ENCODE measurements at places on chromosomes 13 and 19.

- peak; percentile 58 for DNase-seq
Observed at GRCh38 chr13:114130837-114131582, 1.4 kb downstream of the RASA3 start.

GRCh38 chr13:63636316-63636993 lies 2220.8 kb upstream of the PCDH20 start:
- DNase-seq = no peak

- no peak for DNase-seq
Observed at GRCh38 chr13:49791315-49791710, 1.2 kb downstream of the KPNA3 start.

- DNase-seq = no peak
Observed at GRCh38 chr13:44664308-44664707, 88.2 kb upstream of the TSC22D1 start.

DNA sequence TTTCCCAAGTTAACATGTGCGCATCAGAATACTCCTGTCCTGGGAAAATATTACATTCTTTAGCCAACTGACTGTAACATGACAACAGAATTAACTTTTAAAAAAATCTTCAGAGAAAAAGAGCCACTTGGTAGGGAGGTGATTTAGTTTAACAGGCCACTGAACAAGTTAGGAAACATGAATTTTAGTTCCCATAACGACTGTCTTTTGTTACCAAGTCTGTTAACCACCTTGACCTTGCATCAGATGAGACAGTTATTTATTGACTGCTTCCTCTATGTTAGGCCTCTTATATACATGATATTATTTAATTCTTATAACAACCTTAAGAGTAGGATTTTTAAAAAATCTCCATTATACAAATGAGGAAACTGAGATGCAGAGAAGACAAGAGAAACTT lies 268.6 kb downstream of the NDFIP2 start:
- no peak for DNase-seq

DNA sequence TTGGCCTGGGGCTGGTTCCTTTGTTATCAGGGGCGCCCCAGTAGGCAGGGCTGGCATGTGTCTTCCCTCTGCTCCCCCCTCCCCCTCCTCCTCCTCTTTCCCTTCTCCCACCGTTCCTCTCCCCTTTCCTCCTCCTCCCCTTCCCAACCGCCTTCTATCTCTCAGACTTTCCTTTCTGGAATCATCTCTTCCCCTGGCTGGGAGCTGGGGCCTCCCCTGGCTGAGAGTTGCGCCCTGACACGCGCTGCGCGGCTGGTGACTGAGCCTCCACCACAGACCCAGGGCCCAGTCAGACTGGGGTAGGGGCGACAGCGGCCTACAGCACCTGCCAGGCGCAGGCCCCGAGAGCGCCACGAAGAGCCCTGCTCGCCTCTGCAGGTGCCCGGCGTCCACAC lies 2.8 kb downstream of the PNMA8B start:
- no peak for DNase-seq

- DNase-seq = peak; percentile 51
Observed at GRCh38 chr19:2770055-2771013, 12.7 kb downstream of the SGTA start.

DNA sequence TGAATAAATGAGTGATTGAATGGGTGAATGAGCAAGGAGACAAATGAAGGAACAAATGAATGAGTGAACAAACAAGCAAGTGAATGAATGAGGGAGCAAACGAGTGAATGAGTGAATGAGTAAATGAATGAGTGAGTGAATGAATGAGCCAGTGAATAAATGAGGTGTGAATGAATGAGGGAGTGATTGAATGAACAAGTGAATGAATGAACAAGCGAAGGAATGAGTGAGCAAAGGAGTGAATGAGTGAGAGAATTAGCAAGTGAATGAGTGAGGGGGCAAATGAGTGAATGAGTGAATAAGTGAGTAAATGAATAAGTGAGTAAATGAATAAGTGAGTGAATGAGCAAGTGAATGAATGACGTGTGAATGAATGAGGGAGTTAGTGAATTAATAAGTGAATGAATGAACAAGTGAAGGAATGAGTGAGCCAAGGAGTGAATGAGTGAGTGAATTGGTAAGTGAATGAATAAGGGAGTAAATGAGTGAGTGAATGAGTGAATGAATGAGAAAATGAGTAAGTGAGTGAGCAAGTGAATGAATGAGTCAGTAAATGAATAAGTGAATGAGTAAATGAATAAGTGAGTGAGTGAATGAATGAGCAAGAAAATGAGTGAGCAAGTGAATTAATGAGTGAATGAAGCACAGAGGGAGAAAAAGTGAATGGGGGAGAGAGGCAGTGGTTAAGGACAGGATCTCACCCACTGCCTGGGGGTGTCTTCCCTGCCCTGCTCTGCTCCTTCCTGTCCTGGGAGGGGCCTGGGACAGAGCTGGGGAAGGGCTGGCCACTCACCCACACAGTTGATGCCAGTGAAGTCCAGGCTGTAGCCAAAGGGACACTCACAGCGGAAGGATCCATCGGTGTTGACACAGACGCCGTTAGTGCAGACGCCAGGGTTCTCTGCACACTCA lies 36.4 kb downstream of the CCL25 start:
- no peak for DNase-seq

DNA sequence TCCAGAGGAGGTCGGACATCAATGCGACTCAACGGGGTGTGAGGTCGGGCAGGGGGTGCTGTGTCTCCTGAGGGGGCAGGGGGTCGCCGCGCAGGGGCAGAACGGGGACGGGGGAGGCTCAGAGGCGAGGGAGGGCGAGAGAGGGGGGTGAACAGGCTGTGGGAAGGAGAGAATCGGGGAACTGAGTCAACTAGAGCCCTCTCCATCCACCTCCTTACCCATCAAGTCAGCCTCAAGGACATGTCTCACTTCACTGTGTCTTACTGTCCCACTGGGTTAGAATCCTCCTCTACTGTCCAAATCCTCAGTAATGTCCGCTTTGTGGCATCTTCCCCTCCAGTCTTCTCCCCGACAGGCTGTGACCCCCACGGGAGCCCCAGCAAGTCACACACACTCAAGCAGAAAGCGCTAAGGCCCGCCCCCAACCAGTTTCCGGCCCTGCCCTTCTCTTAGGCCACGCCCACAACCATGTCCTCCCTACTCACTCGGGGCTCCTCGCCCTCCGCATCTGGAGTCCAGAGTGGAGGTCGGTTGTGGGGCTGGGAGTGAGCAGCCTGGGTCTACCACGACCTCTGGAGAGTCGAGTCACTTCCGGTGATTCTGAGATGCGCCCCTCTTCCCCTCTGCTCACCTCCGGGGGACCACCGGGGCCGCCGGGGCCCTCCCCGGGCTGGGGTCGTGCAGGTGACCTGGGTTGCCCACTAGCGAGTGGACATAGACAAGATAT lies 9.3 kb downstream of the PLEKHA4 start:
- no peak for DNase-seq

DNA sequence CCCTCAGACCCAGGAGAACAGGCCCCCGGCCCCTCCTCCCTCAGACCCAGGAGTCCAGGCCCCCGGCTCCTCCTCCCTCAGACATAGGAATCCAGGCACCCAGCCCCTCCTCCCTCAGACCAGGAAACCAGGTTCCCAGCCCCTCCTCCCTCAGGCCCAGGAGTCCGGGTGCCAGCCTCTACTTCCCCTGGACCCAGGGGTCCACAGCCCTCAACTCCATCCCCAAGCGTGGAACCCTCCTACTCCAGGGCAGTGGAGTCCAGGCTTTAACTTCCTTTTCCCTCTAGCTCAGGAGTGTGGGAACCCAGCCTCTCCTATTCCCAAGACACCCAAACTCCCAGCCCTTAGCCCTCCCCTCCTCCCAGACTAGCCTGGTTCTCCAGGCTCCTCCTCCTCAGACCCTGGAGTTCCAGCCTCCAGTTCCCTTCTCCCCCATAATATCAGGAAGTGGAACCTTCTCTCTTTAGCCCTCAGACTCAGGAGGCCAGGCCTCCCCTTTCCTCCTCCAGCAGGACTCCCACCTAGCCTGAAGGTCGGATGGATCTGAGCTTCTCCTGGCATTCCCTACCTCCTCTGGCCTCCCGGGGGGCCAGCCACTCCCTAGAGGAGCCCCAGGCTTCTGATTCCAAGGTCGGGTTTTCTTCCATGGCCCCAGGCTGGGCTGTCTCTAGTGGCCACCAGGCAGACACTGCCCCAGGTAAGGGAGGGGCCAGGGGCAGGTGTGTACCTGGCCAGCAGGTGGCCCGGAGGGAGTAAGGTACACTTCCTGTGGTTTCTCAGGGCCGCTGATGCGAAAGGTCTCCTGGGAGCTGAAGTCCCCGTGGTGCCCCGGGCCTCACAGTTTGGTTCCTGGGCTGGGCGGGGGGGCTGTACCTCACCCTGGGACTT lies at the start of gene TMC4:
Gene TMC4 (minus strand): TSS at position 690 of the 888 bp plus-strand sequence. CDS start 43 bp downstream, at position 647.
- DNase-seq = no peak

GRCh38 chr13:110126391-110126961 lies 180.5 kb downstream of the COL4A1 start:
- DNase-seq = peak; percentile 38

DNA sequence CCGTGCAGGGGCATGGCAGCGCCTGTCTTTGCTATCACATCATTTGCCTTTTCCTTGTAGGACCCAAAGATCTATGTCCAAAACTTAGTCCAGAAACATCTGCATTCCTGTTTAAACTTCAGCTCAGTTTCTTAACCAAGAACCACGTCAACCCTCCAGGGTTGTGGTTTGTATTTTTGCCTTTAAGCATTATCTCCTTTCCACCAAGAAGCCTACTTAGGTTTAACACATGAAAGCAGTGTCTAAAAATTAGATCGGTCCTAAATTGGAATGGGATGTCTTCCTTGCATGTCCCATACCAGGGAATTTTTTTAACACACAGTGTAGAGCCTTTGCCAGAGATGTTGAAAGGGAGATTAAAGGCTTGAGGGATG lies 38.8 kb downstream of the DHRS12 start:
- no peak for DNase-seq

DNA sequence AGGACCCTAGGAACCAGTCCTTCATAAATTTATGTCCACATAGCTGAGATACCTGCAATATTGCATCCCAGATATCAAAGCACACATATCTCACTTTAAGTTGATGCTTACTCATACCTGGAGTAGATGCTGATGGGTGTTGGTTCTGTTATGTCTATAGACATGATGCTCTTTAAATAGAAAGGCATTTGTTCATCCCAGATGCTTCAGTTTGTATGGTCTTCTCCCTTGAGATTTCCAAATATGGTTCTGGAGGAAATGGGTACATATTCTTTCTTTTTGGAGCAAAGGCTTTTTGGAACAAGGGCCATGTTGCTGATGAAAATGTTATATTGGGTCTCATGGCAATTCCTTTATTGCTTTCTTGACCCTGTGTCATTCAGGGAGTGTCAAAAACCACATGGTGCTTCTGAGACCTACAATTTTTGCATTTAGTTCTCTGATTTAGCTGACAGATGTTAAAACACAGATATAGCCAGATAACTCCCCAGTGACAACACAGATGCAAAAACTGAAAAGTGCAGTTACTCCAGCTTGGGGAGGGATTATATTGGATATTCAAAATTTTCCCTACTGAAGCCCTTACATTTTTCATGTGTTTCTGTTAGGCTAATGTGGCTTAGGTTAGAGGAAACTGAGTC lies 211.4 kb downstream of the KCNRG start:
- DNase-seq = no peak

DNA sequence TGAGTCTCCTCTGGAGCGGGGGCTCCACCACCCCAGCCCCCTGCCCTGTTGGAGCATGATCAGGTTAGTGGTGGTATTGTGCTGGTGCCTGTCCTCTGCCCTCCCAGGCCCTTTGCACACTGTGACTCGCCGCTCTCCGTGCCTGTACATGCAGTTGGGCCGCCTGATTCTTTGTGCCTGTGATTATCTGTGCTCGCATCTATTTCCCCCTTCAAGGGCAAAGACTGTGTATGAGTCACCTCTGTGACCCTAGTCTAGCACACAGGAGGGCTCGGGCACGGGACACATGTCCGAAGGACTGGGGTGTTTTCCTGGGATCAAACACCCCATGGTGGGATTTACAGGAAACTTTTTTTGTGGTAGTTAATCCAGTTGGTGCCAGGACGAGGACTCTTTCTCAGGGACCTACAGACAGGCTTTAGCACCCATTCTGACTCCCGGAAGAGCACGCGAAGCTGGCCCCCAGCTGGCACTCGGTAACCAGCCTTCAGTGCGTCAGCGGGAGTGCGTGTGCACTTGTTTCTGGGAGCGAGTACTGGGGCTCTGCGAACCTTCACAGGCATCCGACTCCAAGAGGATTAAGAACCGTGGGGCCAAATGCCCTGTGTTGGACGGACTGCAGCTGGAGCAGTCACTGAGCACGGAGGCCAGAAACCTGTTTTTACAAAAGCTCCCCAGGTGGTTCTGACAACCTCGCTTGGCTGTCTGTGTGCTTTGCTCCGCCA lies 6.7 kb downstream of the PPP1R37 start:
- no peak for DNase-seq

GRCh38 chr19:47511681-47512080 lies 3.2 kb downstream of the NAPA start:
- DNase-seq = no peak

DNA sequence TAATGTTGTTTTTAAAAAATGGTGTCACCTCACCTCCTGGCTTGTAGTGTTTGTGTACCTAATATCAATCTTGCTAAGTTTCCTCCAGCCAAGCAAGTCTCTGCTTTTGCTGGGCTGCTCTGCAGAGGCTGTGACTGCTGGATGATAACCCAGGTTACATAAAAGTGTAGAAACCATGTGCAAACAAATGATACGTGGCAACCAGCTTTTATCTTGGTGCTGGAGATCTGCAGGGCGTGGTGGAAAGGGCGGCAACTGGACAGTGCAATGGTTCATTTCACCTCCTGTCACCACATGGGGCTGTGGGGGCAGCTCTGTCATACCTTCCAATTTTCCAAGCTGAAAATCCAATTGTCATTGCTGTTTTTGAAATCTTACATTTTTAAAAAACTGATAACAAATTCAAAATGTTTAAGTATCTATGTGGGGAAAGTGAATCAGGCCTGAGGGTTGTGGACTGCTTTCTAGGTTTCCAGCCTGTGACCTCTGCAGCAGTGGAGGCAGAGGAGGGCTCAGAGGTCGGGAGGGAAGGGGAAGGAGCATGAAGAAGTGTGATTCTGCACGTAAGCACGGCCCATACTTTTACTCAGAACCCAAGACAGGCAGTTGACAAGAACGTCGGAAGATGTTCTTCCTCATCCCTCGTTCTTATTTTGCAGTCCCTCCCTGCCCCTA lies 9.7 kb downstream of the GPR42 start:
- DNase-seq = no peak

DNA sequence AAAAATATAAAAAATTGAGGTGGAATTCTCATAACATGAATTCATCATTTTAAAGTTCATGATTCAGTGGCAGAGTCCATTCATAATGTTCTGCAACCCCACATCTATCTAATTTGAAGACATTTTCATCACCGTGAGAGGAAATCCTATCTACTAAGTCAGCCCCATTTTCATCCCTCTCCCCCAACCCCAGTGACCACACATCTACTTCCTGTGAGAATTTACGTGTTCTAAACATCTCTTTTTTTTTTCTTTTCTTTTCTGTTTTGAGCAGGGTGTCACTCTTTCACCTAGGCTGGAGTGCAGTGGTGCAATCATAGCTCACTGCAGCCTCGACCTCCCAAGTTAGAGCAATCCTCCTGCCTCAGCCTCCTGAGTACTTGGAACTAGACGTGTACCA lies 17.5 kb downstream of the ATCAY start:
- DNase-seq = no peak

GRCh38 chr19:13014101-13014920 lies 19.0 kb downstream of the NFIX start:
- peak; percentile 79 for DNase-seq

GRCh38 chr19:53254411-53255341 lies at the start of gene ZNF677:
Gene ZNF677 (minus strand): TSS chr19:53254873. CDS start chr19:53251550, 3,323 bp downstream.
- peak; percentile 95 for DNase-seq

- DNase-seq = peak; percentile 84
Observed at GRCh38 chr19:18915639-18916038, 3.5 kb downstream of the COPE start.

GRCh38 chr13:82717249-82717648 lies 1165.0 kb downstream of the SLITRK1 start:
- DNase-seq = peak; percentile 91

- DNase-seq = no peak
Observed at GRCh38 chr19:19256072-19256969, 16.8 kb downstream of the TM6SF2 start.
